ENCODE measurements at places on chromosomes 5 and 9. TPM values are rescaled to one million over a fixed set of nuclear protein-coding genes. Genes with fewer than 3 reads are reported as not detected.

SHISAL2B gene
- not detected for total RNA-seq

RGP1 gene
- 26.1 TPM for total RNA-seq

- DNase-seq = no peak
Measured at GRCh38 chr9:26034786-26035185, 356.5 kb upstream of the TUSC1 start.

ARL10 gene
- total RNA-seq = 9.7 TPM

- no peak for DNase-seq
Measured at GRCh38 chr5:53246042-53246836, 136.7 kb upstream of the MOCS2 start.

EFNA5 gene
- total RNA-seq = 26.4 TPM

DNA sequence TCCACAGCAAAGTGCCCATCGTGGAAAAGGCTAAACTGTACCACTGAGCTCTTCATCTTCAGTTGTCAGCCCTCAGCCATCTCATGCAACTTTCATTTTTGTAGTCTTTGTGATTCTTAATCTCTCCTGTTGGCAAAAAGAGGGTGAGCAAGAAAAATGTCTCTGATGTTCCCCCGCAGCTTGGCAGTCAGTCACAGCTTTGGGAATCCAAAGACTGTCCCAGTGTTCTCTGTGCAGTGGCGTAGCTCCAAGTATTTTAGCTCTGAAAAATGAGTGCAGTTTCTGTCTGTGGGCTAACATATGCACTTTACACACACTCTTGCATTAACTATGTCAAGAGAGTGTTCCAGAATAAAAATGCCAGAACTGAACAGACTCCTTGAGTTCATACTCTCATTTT lies 372.2 kb downstream of the TMEM232 start:
- no peak for DNase-seq

DNA sequence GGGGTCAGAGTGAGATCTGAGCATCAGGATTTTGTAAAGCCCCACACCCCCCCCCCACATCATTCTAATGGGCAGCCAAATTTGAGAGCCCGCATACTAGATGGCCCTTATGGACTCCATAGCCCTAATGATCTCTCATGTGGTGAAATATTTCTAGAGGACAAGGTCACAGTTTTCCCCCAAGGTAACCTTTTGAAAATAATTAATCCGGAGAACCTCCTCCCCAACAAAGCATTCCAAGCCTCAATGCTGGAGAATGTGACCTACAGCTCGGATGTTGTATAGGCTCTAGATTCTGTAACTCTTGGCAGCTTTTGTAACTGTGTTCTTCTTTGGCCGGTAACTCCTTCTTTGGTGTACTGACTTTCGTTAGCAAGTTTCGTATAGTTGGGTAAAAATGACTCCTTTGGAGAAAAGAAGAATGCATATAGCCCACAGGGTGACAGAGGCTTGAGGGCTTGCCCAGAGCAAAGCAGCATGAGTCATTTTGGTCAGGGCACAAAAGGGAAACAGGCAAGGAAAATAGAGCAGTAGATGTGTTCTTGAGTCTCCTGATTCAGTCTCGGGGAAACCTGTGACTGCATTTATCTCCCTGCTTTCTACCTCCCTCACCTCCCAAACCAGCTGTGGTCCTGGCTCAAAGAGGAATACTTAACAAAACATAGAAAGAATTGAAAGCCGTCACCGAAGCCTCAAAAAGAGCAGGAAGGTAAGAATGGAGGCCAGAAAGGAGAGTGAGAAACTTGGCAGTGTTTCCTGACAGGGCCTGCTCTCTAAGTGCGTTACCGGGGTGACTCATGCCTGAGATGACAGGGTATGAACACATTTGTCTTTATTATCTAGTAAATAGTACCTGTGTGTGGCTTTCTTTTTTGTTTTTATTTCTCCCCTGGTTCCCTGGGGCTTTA lies 6.6 kb upstream of the XPA start:
- DNase-seq = no peak

NDUFB6 gene
- 123 TPM for total RNA-seq

FAM151B gene
- 2.5 TPM for total RNA-seq

All from right cardiac atrium (tissue), 5 donors.